T-helper 2 cell treated with Interferon-gamma antibody and Interleukin-4, amounts not matched to agents 100 ng/mL and 5 ng/mL, for 36 hours (primary cell): ENCODE measurements at places on chromosomes 16 and 17. TPM values are rescaled to one million over a fixed set of nuclear protein-coding genes. Genes with fewer than 3 reads are reported as not detected.

TAT gene
- total RNA-seq: not detected in 2 replicates

LLGL2 gene
- 19.1 and 20.5 TPM in 2 replicates for total RNA-seq

KRTAP4-5 gene
- not detected in 2 replicates for total RNA-seq

NPTX1 gene
- total RNA-seq: 28.3 and 29.5 TPM in 2 replicates

SLC35G6 gene
- total RNA-seq: not detected in 2 replicates

HCRT gene
- total RNA-seq: not detected in 2 replicates

PABPN1L gene
- not detected in 2 replicates for total RNA-seq

PDILT gene
- total RNA-seq: not detected in 2 replicates

TTLL6 gene
- total RNA-seq: 0.07 TPM in 1 of 2 replicates, not detected in the other

HOXB4 gene
- total RNA-seq: 6.6 and 6.9 TPM in 2 replicates

NOS2 gene
- not detected in 2 replicates for total RNA-seq

KIF2B gene
- total RNA-seq: not detected in 2 replicates

ZNF385C gene
- total RNA-seq: not detected in 2 replicates

TERB1 gene
- 0.11 and 0.25 TPM in 2 replicates for total RNA-seq

PLLP gene
- 0.23 and 0.41 TPM in 2 replicates for total RNA-seq

CLEC18A gene
- total RNA-seq: 0.82 and 0.89 TPM in 2 replicates

SMIM22 gene
- total RNA-seq: not detected in 2 replicates

SLC47A1 gene
- not detected in 2 replicates for total RNA-seq

FBXW10B gene
- 0.39 and 0.61 TPM in 2 replicates for total RNA-seq

GNAO1 gene
- total RNA-seq: 1.8 and 2.1 TPM in 2 replicates

ZNF287 gene
- 5.1 and 7.5 TPM in 2 replicates for total RNA-seq

MYH13 gene
- not detected in 2 replicates for total RNA-seq

MPHOSPH6 gene
- total RNA-seq: 35.3 and 37.0 TPM in 2 replicates

CCL4 gene
- 7.5 and 8.0 TPM in 2 replicates for total RNA-seq

MYH8 gene
- not detected in 2 replicates for total RNA-seq

HAS3 gene
- 0.86 and 1.1 TPM in 2 replicates for total RNA-seq

ERBB2 gene
- 4.4 TPM in 2 replicates for total RNA-seq

TBC1D3K gene
- total RNA-seq: not detected in 2 replicates

PSMB3 gene
- total RNA-seq: 277 and 284 TPM in 2 replicates

AMFR gene
- total RNA-seq: 57.1 and 60.6 TPM in 2 replicates

HAP1 gene
- total RNA-seq: 0.36 TPM in 2 replicates
